Right ventricle myocardium inferior (tissue), 1 donor: ENCODE measurements at places on chromosomes 16 and 17.

- DNase-seq, result no peak
Observed at GRCh38 chr17:79803421-79803996, 6.6 kb upstream of the CBX8 start.

- DNase-seq, result no peak
Observed at GRCh38 chr16:72711823-72712222, 336.1 kb downstream of the ZFHX3 start.

DNA sequence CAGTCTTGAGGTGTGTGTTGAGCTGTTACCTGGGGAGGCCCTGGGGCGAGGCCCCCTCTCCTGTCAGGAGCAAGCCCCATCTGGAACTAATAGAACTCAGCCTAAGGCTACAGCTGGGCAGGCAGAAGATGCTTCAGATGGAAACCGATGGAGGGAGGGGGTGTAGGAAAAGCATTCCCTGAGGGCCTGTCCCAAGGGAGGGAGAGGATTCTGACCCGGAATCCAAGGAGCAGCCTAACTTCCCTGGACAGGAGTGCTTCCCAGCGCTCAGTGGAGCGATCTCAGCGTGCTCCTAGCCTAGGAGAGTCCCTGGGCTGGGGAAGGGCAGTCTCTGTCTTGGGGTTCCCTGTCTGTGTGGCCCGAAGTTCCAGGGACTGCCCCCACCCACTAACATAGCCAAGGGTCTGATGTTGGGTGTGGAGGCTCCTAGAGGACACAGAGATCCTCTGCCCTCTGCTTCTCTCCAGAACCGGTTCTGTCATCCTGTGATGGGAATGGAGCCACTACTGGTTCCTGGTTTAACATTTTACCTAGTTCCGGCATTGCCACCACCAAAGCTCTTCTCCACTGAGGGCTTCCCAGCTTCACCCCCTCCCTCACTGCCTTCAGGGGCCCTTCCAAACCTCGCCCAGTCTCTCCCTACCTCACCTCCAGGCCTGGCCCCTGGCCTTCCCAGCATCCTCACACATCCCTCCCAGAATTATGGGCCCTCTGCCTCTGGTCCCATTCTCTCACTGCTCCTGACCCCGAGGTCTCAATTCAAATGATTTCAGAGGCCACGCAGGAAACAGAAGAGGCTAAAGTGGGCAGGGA is 58.7 kb downstream of the RTN4RL1 start:
- no peak for DNase-seq

DNA sequence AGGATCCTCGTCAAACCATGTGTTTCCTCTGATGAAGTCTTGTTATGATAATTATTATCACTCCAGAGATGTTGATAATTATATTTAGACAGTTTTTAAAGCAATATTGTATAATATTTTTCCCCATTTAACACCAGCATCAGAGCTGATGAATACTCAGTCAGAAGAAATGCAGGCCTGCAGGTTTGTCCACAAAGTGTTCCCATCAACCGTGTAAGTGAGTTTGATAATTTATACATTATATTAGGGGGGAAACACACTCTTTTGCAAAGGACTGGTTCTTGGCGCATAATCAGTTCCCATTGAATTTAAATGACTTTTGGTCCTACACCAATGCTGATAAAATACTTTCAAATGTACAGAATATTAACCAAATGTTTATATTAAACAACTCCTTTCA is 454.8 kb downstream of the TOX3 start:
- DNase-seq, result no peak

GRCh38 chr17:45784741-45785479 is 790 bp downstream of the CRHR1 start:
- no peak for DNase-seq
